Pancreas (tissue), 10 donors: ENCODE measurements at places on chromosomes 6 and 20. TPM values are rescaled to one million over a fixed set of nuclear protein-coding genes. Genes with fewer than 3 reads are reported as not detected.

TCF21 gene
- total RNA-seq = 0.95 TPM

C6orf136 gene
- total RNA-seq = 10.5 TPM

DOK5 gene
- total RNA-seq = 0.38 TPM

ROS1 gene
- not detected for total RNA-seq

DEFB132 gene
- not detected for total RNA-seq

PTK6 gene
- total RNA-seq = 0.61 TPM

PNLDC1 gene
- total RNA-seq = 0.51 TPM

DEF6 gene
- total RNA-seq = 13.7 TPM

SPAG4 gene
- 32.9 TPM for total RNA-seq

EYS gene
- total RNA-seq = 0.03 TPM

TSBP1 gene
- total RNA-seq = not detected

DNA sequence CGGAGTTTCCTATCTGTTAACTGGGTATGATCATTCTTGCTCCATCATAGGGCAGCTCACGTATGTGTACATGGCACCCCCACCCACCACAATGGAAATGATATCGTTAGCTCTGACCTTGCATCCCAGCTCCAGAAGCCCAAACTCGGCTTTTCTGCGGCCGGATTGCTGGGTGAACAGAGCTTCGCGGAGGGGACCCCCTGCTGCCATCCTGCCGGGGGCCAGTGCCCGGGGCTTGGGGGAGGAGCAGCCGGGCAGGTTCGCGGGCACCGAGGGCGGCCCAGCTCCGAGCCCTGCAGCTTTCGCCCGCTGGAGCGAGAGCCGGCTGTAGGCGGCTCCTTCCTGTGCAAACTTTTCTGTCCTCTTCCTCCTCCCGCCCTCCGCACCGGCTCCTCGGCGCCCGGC lies 24.9 kb upstream of the FUCA2 start:
- peak; percentile 43 for DNase-seq

- DNase-seq = no peak
These were observed 121.2 kb upstream of the BTN3A2 start for GRCh38 chr6:26243752-26244151.

- no peak for DNase-seq
These were observed 123.3 kb downstream of the KIF13A start for GRCh38 chr6:17863901-17864754.

DNA sequence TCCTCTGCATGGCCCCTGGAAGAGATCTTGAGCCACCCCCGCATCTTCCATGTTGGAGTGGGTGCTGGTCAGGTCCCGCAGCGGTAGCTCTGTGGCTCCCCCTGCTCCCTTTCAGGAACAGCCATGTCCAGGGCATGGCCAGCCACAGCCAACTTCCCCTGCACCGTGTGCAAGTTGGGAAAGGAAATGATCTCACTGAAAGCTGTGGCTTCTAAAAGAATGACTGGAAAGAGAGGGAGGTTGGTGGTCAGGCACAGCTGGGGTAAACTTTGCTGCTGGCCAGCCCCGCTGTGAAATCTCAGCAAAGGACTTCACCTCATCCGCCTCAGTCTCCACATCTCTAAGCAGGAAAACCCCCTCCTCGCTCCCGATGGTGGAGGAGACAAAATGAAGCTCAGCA lies 153.6 kb upstream of the CST7 start:
- DNase-seq = peak; percentile 17

GRCh38 chr6:145801021-145801420 lies 13.6 kb downstream of the FBXO30 start:
- DNase-seq = no peak

GRCh38 chr6:1596088-1596852 lies 13.4 kb upstream of the FOXC1 start:
- DNase-seq = peak; percentile 47

DNA sequence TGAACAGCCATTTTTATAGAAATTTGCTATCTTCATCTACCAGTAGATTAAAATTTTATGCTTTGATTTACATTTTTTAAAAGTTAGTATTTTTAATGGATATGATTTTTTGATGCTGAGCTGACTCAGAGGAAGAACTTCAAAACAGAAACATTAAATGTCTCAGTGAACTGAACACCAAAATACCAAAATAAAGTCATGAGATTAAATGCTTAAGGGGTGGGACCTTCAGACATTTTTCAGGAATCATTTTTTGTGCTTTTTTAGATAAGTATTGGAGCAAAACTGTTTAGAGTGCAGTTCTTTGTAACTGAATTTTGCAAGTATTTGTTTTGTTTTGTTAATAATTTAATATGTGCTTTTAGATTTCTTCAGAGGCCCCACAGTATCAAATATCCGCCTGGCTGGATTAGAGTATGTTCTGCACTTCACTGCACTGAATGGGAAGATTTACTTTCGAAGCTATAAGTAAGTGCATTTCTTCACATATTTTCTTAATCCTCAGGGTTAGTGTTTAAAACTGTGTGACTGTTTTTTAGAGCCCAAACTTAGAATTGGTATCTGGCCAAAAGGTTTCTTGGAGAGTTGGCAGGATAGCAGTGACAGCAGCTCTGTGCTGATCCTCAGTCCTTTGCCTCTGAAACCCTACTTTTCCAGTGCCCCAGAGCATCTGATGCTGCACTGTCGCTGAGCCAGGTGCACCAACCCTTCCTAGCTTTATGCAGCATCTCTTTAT lies 33.7 kb downstream of the RPF2 start:
- no peak for DNase-seq

GRCh38 chr6:165652766-165653165 lies 10.3 kb downstream of the PDE10A start:
- DNase-seq = no peak

GRCh38 chr6:3707024-3707423 lies 44.5 kb downstream of the PXDC1 start:
- no peak for DNase-seq

DNA sequence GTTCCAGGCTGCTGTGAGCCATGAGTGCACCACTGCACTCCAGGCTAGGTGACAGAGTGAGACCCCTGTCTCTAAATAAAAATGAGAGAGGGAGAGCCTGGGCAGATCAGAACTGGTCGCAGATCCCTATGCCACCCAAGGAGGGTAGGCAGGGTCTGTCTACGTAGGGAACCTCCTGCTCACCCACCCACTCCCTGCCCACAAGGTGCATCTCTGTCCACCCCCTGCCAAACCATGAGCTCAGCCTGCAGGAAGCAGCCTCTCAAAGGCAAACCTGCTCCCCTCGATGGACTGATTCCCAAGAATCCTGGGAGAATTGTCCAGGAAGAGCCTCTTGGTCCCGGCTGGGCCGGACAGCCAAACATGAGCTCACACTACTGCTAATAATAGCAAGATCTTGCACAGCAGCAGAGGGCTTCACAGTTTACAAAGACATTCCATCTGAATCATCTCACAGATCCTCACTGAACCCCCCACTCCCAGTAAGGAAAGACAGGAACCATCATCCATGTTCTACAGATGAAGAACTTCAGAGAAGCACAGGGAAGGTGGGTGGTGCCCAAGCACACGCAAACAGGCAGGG lies 27.8 kb upstream of the TLDC2 start:
- no peak for DNase-seq

DNA sequence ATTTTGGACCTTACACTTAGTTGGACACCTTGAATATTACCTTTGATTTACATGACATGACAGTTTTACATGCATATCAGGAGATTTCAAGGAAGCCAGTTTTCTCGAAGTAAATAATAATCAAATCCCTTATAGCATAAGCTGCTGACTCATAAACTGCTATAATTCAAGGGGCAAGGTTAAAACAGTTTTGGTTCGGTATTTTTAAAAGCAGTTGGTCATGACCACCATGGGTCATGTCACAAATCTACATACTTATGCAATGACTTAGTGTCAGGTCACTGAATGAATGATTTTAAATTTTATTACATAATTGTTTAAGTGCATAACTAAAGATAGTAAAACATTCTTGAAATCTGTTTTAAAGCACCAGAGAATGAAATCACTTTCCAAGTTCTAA lies 158.0 kb downstream of the DST start:
- no peak for DNase-seq

DNA sequence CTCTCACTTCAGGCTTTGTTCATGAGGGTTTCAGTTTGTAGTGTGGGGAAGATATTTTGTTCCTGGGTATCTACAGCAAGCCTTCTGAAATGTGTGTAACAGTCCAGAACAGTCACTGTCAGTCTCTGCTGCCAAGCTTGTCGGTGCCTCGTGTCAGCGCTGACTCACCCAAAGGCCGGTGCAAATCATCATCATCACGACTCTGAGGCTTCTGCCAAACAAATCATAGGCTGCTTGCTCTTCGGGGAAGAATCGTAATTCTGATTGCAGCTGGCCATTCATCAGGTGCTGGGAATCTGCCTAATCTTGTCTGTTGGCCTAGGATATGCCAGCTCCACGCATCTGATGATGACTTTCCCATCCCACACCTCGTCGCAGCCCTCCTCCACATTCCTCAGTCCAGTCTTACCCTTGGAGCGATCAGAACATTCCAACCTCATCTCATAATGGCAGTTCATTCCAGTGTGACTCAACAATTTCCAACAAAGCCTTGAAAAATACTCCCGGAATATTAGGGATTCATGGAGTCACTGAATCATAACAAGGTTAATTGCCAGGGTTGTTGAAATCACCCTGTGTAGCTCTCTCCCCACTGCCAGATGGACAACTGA lies 40.9 kb downstream of the ALDH8A1 start:
- no peak for DNase-seq

DNA sequence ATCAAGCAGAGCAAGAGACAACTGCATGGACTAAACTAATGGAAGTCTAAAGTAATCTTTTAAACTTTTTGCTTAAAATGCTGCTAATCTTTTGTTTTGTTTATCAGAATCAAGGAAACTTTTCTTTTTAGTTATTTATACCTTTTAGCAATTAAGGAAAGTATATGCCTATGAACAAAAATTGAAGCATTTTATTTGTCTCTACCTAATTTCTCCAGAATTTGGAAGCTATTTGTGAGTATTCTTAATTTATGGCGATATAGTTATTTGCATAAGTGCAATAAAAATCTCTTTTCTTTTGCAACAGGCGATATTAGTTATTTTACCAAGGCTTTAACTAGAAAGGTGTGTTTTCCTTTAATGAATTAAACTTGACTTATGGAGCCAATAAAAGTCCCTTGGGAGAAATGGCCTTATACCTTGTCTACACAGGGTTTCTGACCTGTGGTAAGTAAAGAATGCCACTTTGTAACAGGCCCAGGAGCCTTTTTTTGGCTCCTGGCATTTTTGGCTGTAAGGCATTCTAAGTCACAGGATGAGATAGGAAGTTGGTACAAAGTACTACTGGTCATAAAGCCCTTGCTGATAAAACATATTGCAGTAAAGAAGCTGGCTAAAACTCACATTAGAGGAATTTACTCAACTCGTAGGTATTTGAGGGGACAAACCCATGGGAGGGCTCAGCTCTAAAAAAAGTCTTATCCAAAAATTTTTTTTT lies 37.2 kb downstream of the TMEM14A start:
- no peak for DNase-seq

GRCh38 chr6:85435851-85436250 lies 14.0 kb upstream of the NT5E start:
- no peak for DNase-seq

DNA sequence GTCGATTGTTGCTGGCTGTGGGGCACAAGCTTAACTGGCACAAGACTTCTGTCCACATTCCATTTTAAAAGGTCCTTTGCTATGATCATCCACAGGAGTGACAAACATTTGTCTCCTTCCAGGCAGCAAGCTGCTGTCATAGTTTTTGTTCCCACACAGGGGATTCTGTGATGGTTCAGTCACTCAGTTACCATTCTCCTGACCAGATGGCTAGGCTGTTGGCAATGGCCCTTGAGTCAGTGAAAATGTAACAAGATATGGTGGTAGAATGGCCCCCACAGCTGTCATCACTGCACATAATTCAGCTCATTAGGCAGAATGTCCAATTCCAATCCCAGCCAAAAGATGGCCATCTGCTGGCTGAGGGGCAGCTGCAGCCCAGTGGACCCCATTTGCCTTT lies 13.7 kb downstream of the BPIFA1 start:
- no peak for DNase-seq

DNA sequence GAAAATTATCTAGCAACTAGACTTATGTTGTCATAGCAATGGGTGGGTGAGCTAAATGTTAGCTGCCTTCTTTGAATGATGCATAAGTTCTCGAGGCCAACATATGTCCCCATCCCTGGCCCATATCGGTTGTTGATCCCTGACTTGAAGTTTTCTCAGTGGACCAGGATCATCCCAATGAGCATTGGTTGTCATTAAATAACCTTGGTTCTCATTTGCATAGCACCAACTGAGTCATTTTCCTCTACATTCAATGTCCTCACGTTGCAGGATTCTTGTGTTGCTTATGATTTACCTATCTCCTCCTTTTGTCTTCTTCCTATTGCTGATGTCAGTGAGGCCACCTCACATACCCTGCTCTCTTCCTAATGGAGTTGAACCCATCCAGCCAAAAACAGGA lies 12.1 kb upstream of the AHCY start:
- DNase-seq = no peak

DNA sequence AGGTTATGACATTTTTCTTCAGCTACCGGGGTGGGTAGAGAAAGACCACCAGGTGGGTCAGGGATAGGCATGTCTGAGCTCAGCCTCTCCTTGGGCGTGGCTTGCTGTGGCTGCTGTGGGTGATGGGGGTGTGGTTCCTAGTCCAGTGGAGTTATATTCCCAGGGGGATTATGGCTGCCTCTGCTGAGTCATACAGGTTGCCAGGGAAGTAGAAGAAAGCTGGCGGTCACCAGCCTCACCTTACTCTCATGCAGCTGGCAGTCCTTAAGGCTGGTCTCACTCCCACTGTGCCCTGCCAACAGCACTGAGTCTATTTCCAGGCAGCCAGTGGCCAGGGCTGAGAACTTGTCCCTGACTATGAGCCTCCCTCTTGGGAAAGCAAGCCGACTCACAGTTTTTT lies 130.0 kb downstream of the SCP2D1 start:
- DNase-seq = no peak

DNA sequence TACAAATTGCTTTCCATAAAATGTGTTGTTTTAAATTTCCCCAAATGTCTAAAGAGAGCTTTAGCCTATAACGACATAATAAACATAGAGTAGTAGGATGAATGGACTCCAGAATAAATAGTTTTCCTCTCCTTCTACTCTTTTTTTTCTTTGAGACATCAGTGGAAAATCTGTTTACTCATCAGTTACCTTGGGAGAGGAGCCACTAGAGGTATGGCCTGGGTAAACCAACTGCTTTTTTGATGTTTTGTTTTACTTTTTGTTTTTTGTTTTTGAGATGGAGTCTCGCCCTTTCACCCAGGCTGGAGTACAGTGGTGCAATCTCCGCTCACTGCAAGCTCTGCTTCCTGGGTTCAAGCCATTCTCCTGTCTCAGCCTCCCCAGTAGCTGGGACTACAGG lies 8.3 kb upstream of the TGM3 start:
- no peak for DNase-seq

DNA sequence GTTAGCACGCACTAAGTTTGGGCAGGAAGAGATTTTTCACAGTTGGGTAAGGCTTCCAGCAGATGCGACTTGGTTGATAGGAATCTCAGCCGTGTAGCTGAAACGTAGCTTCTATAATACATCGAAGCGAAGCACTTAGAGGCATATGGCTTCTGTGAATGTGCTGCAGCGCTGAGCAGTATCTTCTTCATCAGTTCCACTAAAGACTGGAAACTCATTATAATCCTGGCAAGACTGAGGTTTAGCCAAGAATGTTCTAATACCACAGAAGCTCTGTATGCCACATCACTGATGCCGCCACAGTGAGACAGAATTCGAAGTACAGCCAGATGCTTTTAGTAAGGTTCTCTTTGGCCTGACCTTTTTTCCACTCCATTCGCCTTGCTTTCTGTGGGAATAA lies 680.2 kb upstream of the AGPAT4 start:
- no peak for DNase-seq

- DNase-seq = no peak
These were observed 193.0 kb upstream of the TSHZ2 start for GRCh38 chr20:52779125-52779524.

- DNase-seq = no peak
These were observed 18.4 kb downstream of the UBE3D start for GRCh38 chr6:83047065-83047754.

GRCh38 chr6:156618600-156619205 lies 158.5 kb upstream of the ARID1B start:
- DNase-seq = no peak
